ENCODE measurements at places on chromosomes 7 and 10.

GRCh38 chr10:62732841-62733653 is 71.5 kb upstream of the ADO start:
- DNase-seq, result no peak

DNA sequence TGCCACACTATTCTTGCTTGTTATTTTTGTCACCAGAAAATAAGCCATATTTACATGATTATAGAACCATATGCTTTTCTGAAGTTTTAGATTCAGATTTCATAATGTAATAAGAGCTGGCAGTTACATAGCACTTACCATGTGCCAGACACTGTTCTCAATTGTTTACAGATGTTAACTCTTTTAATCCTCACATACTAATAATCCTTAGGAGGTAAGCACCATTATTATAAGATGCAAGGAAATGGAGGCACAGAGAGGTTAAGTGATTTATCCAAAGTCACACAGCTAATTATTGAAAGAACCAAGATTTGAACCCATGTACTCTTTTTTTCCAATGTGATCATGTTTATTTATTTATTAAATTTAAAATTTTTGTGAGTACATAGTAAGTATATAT is 57.2 kb downstream of the CREB5 start:
- no peak for DNase-seq

DNA sequence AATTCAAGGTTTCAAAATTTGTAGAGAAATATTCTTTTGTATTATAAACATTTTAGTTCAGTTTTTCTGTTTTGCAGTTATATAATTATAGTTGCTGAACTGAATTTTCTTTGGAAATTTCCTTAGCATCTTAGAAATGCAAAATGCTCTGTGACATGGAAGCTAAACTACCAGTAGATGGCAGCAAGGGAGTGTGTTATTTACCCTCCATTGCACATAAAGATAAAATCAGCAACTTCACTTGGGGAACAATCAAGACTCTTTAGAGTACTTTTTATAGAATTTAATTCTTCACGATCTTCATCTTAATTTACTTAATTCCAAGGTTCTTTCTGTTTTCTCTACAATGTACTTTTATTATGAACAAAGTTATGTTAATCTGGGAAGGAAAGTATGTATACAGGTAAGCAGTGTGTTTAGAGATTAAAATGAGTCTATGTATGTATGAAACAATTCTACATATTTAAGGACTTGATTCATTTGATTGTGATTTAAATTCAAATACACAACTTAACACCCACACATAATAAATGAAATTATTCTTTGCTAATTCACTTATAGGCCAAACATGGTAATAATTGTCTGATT is 404.2 kb downstream of the THSD7A start:
- no peak for DNase-seq

DNA sequence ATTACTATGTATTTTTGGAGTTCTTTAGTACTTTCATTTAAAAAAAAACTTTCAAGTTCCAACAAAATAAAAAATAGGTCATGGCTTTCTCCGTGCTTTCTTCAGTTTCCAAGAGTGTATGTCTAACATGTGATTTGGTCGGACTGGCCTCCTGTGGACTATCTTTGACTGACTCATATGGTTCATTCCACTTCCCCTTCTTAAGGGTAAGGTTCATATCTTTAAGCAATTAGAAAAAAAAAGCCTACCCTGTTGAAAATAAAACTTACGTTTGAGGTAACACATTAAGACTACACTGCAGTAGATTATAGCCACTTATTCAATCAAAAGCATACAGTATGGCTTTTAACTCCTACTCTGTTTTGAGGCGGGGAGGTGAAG is 112.8 kb upstream of the AHR start:
- DNase-seq, result no peak

DNA sequence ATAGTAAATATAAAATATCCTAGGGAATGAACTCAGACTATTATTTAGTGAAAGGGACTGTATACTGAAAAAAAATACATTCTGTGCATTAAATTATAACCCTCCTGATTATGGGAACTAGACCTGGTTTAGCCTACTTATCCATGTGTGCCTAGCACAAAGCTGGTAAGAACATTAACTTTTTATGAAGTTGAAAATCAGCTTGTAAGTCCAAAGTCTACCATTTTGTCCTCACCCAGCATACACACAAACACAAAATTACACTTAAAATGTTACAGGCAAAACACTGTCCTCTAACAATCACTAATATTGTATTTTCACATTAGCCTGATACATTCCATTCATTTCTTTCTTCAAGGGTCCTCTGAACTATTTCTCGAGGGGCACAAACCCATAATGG is 19.9 kb upstream of the NEBL start:
- DNase-seq, result no peak

- DNase-seq, result no peak
Measured at GRCh38 chr10:22646388-22646853, 68.0 kb downstream of the PIP4K2A start.

- no peak for DNase-seq
Measured at GRCh38 chr7:148433521-148434180, 156.9 kb upstream of the C7orf33 start.

GRCh38 chr7:116180302-116180701 is 30.0 kb upstream of the TES start:
- DNase-seq, result no peak

DNA sequence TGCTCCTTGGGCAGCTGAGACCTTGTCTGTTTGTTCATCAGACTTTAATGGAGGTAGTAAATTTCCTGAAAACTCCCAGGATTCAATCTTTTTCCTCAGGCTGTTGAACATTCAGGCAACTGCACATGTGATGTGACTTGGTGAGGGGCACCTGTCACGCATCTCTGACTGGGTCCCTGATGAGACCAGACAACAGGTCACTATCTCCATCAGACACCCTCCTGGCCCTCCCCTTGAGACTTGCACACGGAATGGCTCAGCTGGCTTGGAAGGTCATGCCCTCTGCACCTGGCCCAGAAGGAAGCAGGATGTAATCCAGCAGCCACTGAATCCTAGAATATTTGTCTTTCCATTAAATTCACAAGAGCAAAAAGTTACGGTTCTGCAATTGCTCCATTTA is 15.9 kb downstream of the AQP1 start:
- DNase-seq, result no peak

DNA sequence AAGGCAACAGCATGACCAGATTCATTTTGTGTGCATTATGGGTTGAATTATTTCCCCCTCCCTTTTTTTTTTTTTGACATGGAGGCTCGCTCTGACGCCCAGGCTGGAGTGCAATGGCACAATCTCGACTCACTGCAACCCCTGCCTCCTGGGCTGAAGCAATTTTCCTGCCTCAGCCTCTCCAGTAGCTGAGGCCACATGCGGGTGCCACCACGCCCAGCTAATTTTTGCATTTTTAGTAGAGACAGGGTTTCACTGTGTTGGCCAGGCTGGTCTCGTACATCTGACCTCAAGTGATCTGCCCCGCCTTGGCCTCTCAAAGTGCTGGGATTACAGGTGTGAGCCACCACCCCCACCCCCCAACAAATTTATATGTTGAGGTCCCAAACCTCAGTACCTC is 42.0 kb downstream of the ZNF783 start:
- no peak for DNase-seq

GRCh38 chr7:130896898-130897514 is 163.0 kb upstream of the KLF14 start:
- DNase-seq, result no peak

DNA sequence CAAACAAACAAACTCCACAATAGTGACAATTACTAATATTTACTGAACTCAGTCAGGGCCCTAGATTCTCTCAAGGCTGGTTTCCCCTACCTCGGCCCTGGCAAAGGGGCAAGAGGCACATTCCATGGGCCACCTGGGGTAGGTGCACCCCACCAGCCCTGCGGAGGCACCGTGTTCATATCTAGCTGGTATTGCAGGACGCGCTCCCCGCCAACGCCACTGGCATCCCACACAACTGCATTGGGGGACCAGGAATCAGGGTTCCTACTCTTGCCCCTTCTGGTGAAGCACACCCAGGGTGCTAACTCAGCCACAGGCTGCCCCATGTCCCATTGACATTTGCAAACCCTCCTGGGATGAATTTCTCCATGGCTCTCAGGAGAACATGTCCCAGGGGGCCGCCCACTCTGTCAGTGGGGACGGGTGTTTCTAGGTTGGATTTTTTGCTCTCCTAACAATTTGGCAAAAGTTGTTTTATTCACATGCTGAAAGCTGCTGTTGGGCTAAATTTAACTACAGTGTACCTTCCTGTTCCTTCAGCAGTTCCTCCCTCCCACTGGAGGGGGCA is 76.7 kb downstream of the ZRANB1 start:
- no peak for DNase-seq

DNA sequence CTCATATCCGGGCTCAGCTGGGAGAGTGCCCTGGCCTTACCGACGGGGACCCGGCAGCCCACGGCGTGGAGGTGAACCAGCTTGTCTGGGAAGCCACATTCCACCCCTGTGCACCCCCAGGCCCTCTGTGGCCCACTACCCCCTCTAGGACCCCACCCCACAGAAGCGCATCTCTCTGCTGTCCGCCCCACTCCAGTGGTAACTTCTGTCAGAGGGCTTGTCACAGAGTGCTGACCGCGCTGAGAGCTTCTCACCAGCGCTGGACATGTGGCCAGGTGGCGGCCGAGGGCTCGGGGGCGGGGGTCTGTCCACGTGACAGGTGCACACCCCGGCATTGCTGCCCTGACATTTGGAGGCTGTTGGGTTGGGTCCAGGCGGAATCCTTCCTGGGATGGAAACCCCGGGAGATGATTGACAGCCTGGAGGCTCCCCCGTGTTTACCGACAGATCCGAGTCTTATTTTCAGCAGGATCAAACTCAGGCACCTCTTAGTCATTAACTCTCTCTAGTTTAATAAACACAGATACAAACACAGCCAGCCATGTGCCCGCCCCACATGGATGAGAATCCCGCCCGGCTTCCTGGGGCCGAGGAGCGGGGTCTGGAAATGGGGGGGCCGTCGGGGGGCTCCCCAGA is 5.1 kb downstream of the ELFN1 start:
- no peak for DNase-seq

DNA sequence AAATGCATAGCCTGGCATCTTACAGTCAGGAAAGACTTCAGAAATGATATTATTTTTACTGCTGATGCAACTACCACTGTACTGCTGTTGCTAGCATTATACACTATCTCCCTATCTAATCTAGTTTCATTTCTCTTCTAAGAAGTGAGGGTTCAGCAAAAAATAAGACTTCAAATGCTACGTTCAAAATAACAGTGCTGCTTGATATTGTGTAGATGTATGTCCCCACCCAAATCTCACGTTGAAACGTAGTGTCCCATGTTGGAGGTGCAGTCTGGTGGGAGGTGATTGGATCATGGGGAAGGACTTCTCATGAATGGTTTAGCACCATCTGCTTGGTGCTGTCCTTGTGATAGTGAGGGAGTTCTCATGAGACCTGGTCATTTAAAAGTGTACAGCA is 129.4 kb downstream of the ANK3 start:
- no peak for DNase-seq

GRCh38 chr10:74852381-74852780 is 26.0 kb downstream of the KAT6B start:
- no peak for DNase-seq

DNA sequence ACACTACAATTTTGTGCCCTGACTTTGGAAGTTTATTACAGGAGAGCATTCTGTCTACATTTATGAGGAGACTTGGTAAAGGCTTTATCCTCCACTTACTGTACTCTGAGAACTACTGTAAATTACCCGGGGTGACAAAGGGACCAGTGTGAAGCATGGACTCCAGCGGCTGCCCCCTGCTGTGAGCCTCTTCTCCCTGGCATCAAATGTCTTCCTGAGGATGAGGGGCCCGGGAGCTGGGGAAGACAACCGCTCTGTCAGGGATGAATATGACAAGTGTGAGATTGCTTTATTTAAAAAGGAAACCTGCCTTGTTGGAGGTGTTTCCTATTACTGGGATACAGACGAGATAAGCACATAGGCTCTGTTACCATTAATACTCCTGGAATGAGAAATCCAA is 714.8 kb downstream of the CCSER2 start:
- DNase-seq, result no peak

DNA sequence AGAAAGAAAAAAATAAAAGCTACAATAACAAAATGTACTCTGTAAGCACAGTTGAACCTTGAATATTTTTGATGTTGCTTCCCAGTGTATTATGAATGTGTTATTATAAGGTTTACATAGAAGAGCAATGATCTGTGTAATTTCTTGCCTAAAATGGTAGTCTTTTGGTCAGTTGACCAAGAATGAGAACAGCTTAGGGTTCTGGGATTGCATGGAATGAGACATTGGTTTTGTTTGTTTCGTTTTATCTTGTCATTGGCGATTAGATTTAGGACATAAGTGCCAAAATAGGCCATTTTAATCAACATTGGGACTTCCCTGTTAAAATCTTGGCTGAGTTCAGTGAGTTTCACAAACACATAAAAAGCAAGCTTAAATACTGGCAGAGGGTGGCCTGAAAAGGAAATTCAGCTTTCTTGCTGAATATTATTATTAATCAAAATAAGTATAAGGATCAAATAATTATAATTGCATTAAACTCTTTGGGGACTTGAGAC is 49.1 kb upstream of the GLCCI1 start:
- no peak for DNase-seq

GRCh38 chr10:3892440-3893425 is 107.7 kb upstream of the KLF6 start:
- DNase-seq, result no peak

DNA sequence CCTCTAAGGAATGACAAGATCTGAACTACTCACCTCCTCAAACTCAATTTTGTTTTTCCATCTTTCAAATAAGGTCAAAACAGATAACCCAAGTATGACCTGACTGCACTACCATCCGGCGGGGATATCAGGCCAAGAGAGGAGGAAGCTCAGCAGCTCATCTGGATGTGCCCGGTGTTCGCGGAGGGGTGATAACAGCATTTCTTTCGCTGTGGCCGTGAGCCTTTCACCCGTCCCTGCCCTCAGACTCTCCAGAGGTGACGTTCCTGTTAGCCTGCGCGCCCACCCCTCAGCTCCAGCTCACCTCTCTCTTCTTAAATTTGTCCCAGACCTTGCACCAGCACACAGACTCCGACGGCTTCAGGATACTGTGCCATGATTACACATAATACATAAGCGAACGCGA is 526 bp downstream of the ZNF248 start:
- no peak for DNase-seq

Data from DMS79 (cell line).